ENCODE measurements at places on chromosomes 13 and 19.

GRCh38 chr19:55467236-55468053 is 2.9 kb upstream of the C19orf85 start:
- DNase-seq: peak; percentile 49

DNA sequence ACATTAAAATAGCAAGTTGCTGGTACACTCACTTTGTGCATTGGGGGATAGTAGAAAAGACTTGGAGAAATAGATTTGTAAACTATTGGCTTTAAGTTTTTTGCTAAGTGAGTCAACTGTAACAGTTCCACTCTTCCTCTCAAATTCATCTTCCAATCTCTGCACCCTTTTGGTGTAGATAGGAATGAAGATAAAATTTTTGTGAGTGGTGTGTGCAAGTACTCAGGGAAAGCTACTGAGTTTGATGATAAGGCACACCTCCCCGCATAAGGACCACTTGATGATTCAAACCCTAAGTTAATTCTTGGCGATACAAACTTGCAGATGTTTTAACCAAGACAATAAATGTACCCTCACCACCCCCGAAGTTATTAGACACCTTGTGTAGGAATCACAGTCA is 168.3 kb upstream of the SLITRK1 start:
- no peak for DNase-seq

DNA sequence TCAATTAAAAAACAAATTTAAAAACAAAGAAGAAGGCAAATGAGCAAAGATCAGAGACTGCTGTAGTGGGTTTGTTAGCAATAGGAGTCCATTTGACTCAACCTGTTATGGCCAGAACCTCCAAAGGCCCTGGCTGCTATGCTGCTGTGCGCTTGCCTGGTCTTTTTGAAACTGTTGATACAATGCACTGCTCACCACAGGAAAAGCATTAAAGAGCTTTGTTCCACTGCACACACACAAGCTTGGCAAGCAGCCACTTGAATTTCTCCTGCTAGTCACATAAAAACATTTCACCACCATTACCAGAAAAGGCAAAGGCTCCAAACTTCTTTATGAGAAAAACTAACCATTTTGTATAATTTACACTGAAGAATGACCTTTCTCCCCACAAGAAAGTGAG is 132.2 kb downstream of the FREM2 start:
- no peak for DNase-seq

GRCh38 chr19:49272204-49272603 is 52.8 kb downstream of the SLC6A16 start:
- no peak for DNase-seq

- DNase-seq: no peak
Observed at GRCh38 chr13:90493667-90494066, 853.8 kb upstream of the MIR17HG start.

DNA sequence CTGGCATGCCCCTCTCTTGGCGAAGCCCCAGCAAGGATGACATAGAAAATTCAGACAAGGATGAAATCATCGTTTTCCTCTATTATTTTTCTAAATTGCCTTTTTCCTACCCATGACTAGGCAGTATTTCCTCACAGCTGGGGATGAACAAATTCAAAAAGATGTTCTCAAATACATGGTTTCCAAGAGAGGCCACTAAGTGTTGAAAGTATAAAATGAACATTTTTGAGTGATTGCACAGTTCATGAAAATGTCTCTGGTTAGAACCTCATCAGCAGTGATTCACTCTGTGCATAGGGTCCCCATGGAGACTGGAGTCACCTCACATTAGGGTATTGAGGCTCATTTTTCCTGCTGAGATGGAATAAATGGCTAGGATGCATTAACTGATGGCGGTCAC is 373.7 kb downstream of the DNAJC15 start:
- DNase-seq: no peak

GRCh38 chr19:48271531-48272151 is 1.8 kb downstream of the ZNF114 start:
- DNase-seq: peak; percentile 50

GRCh38 chr19:39142630-39143029 is 17.0 kb downstream of the PAK4 start:
- DNase-seq: no peak

GRCh38 chr19:39828654-39829032 is 5.3 kb downstream of the DYRK1B start:
- no peak for DNase-seq

- DNase-seq: no peak
Observed at GRCh38 chr19:46125447-46125846, 959 bp upstream of the IGFL3 start.

- no peak for DNase-seq
Observed at GRCh38 chr13:105806628-105806920, 728.9 kb downstream of the EFNB2 start.

DNA sequence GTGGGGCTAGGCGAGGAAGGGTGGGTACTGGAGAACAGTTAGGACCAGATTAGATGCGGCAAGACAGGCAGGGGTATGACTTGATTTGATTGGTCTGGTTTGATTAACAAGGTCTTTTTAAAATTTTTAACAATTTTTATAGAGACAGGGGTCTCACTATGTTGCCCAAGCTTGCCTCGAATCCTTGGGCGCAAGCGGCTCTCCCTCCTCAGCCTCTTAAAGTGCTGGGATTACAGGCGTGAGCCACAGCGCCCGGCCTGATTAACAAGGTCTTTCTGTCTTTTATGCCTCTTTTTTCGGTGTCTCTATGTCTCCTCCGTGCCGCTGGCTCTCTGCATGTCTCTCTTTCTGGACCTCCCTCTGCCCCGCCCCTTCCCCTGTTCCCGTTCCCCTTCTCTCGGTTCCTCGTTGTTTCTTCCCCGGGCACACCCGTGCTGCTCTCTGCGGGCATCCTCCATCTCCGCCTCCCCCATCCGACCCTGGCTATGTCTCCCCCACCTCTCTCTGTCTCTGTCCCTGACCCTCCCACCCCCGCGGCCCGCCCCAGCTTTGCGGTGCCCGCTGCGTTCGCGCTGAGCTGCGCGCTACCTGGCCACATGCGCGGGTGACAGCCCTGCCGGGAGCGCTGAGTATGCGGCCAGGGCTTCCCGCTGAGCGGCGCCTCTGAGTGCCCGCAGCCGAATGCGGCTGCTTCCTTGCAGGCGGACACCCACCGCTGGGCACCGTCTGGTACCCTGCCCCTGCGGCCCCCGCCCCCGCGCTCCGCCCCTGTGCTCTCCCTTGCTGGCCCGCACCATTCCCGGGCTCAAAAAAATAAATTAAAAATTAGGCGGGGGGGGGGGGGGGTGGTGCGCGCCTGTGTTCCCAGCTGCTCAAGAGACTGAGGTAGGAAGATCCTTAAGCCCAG is 8.1 kb upstream of the SDHAF1 start:
- no peak for DNase-seq

DNA sequence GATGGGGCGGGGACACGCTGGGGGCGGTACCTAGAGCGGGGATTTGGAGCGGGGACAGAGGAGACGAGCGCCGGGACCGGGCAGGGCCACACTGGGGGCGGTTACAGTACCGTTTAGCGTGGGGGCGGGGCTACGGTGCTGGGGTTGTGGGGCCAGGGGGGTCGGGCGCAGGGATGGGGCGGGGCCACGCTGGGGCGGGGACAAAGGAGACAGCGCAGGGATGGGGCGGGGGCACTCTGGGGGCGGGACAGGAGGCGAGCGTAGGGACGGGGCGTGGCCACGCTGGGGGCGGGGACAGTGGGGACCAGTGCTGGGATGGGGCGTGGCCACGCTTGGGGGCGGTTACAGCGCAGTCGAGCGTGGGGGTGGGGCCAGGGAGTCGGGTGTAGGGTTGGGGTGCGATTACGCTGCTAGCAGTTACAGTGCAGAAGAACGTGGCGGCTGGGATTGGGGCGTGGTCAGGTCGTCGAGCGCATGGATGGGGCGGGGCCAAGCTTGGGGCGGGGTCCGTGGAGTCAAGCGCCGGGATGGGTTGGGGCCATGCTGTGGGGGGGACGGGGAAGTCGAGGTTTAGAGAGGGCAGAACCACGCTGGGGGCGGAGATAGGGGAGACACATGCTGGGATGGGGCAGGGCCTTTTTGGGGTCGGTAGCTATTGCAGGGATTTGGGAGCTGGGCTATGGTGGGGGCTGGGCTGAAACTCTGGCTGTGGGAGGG is 660 bp downstream of the ALKBH7 start:
- peak; percentile 96 for DNase-seq

DNA sequence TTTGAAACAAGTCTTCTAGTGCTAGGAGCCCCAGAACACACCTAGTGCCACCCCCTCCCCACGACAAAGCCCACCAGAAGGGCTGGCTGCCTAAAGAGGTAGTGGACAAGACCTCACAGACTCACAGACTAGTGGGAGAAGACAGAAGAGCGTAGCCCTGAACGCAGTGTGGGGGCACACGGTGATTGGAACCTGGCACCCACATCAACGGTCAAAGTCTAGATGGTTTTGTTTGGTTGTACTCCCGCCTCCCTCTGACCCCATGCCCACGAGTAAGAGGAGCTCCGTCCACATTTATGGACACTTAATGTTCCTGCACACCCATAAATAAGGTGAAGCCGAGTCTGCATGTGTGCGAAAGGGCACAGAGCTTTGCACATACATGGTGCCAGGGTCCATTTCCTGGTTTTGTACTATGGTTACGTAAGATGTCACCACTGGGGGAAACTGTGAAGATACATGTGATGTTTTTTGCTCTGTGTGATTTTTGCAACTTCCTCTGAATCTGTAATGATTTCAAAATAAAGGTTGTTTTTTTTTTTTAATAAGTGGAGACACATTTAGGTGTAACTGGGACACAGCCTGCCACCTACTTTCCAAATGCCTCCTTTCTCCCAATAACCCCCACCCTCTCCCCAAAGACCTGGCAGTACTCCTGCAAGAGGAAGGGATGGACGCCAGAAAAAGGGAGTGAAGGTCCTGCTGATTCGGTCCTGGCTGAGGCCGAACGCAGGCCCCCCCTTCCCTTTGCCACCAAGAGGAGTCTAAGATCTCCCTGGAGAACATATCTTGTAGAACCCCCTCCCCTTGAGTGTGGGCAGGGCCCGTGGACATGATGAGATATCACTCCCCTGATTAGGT is 72.8 kb downstream of the GNG7 start:
- no peak for DNase-seq

GRCh38 chr13:24625331-24625731 is 54.9 kb upstream of the ATP12A start:
- no peak for DNase-seq

DNA sequence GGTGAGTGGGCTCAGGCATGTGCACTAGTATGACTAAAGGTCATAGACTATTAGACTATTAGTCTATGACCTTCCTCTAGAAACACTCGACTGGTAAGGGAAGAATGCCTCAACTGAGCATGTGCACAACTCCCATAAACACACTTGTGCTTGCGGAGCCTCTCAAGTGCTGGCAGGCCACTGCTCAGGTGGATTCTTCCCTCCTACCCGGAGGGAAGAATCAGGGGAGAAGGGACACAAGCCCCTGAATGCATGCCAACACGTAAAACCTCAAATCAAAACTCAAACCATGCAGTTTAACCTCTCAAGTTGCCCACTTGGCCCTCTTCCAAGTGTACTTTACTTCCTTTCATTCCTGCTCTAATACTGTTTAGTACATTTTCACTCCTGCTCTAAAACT is 287.6 kb upstream of the SGCG start:
- DNase-seq: no peak

- peak; percentile 16 for DNase-seq
Observed at GRCh38 chr13:71374471-71375049, 492.4 kb downstream of the DACH1 start.

DNA sequence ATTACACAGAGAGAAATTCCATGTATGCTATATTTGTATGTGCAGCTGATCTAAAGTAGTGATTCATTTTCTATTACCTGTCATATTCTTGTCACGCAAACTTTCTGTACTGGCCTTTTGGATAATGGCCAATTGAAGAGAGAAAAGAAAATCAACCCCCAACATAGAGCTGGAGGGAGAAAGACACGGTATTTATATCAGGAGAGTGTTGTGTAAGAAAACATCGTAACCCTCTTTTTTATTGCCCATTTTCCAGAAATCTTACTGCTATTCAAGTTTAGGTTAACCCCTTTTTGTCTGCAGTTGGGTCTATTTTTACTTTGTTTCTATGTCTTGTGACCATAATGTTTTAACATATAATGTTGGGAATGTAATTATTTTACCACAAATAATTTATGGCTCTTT is 27.9 kb downstream of the DGKH start:
- no peak for DNase-seq

DNA sequence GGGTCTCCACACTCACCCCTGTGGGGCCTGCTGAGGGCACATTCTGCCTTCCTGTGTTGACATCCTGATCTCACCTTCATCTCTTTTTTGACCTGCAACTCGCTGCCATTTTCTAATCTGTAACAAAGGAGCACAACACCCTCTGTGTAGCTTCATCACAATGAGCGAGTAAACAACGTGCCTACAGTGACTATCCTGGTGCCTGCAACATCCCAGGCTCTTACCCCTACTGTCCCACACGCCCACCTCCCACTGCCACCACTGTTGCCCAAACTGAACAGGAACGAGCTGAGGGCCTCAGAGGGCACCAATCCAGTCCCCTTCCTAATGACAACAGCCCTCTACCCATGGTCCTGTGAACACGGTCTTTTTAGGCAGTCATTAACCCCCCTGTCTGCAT is 102.2 kb upstream of the GJB6 start:
- no peak for DNase-seq

- DNase-seq: no peak
Observed at GRCh38 chr13:19596960-19597361, 35.6 kb upstream of the TPTE2 start.

DNA sequence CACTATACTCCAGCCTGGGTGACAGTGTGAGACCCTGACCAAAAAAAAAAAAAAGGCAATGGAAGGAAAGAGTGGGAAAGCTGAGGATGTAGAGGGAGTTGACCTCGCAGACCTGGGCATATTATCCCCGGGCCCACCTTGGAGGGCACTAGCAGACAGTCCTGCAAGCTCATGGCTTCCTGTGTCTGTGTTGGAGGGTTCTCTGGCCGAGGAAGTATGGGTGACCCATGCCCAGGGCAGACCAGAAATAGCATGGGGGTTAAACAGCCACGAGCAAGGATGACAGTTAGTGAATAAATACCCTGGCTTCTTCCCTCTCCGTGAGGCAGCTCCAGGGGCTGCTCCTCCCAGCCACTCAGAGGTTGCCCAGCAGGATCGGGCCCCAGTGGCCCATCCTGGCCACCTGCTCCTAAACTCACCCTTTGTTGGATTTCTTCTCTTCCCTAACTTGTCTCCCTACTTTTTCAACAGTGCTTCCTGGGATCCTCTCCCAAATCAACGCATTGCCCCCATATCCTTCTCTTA is 485.8 kb downstream of the ZNF536 start:
- no peak for DNase-seq

DNA sequence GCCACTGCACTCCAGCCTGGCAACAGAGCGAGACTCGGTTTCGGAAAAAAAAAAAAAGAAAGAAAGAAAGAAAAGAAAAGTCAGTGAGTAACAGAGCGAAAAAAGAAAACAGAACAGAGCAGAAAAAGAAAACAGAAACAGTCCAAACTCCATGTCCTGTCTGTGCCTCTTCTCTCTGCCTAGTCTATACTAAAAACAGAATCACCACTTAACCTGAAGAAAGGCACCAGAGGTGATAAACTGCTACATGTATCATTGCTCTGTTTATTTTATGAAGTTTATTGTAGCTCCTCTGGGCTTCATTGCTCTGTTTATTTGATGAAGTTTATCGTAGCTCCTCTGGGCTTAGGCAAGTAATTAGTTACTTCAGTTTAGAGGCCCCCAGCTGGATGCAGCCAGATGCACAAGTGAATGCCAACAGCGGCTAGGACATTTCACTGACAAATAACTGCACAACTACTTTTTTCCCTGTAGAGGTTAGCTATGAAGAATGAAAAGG is 39.2 kb downstream of the TBC1D4 start:
- DNase-seq: no peak

GRCh38 chr19:2797280-2797679 is 12.0 kb downstream of the THOP1 start:
- no peak for DNase-seq
